Body of pancreas (tissue), 4 donors: ENCODE measurements at places on chromosomes 3 and 15. TPM values are rescaled to one million over a fixed set of nuclear protein-coding genes. Genes with fewer than 3 reads are reported as not detected.

DNA sequence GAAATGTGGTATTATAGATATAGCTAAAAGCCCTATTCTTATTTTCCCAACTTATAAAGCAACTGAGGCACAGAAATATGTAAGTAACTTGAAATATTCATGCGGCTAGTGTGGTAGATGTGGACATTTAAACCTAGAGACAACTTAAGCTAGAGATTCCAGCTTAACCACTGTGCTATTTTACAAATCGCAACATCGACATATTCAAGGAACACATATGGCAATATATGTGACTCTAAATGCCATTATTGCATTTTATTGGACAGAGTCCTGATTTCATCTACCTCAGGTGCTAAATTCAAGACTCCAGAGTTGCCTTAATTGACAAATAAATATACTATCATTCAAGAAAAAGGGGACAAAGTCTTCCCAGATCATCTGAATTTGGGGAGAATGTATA lies 442.3 kb downstream of the NLGN1 start:
- DNase-seq = no peak
- no peaks in the 10 kb centered on the region for H3K36me3 ChIP-seq
- no peaks in the 10 kb centered on the region for H3K4me1 ChIP-seq
- H3K27ac ChIP-seq = no peak overlapping the region
- H3K4me3 ChIP-seq = no peak overlapping the region
- H3K27me3 ChIP-seq = no peaks in the 10 kb centered on the region

DNA sequence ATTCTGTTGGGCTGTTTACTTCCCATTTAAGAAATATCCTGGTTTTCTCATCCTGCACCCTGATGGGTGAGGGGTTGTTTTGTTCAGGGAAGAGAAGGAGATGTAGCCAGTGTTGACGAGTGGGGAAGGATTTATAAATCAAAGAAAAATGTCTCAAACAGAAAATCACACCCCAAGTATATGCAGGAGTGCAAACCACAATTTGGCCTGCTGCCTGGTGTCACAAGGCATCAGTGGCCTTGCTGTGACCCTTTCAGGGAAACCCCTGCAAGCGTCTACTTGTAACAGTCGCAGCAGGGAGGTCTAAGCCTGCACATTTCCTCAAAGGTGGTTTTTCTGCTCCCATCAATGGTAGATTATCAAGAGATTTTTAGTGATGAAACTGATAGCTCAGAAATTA lies 132.6 kb upstream of the LRRN1 start:
- no peak for DNase-seq
- no peak overlapping the region for H3K27ac ChIP-seq
- no peaks in the 10 kb centered on the region for H3K4me1 ChIP-seq
- no peaks in the 10 kb centered on the region for H3K36me3 ChIP-seq
- H3K4me3 ChIP-seq = no peak overlapping the region
- H3K27me3 ChIP-seq = no peaks in the 10 kb centered on the region

DNA sequence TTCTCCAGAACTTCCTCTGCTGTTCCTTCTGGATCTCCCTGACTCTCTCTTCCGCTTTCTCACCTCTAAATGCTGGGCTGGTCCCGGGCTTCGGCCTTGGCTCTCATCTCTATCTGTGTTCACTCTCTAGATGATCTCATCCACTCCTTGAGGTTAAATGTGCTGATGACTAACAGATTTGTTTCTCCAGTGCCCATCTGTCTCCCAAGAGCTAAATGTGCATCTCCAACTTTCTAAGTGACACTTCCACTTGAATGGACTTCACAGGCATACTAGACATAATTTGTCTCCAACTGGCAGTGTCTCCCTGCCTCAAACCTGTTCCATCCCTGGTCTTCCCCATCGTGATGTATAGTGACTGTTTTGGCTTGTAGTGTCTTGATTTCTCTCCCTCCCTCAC lies 95.3 kb downstream of the ITPR1 start:
- no peaks in the 10 kb centered on the region for H3K27me3 ChIP-seq
- no peak overlapping the region for H3K4me3 ChIP-seq
- no peak for DNase-seq
- no peak overlapping the region for H3K27ac ChIP-seq
- no peaks in the 10 kb centered on the region for H3K4me1 ChIP-seq

- no peaks in the 10 kb centered on the region for H3K27me3 ChIP-seq
- no peak overlapping the region for H3K27ac ChIP-seq
- no peaks in the 10 kb centered on the region for H3K4me1 ChIP-seq
- no peak overlapping the region for H3K4me3 ChIP-seq
Measured at GRCh38 chr3:133079621-133080020, 41.4 kb downstream of the TMEM108 start.

- H3K27me3 ChIP-seq = no peaks in the 10 kb centered on the region
- H3K4me3 ChIP-seq = no peak overlapping the region
- H3K27ac ChIP-seq = no peak overlapping the region
Measured at GRCh38 chr3:189630767-189631372, 319 bp upstream of the TP63 start.

DNA sequence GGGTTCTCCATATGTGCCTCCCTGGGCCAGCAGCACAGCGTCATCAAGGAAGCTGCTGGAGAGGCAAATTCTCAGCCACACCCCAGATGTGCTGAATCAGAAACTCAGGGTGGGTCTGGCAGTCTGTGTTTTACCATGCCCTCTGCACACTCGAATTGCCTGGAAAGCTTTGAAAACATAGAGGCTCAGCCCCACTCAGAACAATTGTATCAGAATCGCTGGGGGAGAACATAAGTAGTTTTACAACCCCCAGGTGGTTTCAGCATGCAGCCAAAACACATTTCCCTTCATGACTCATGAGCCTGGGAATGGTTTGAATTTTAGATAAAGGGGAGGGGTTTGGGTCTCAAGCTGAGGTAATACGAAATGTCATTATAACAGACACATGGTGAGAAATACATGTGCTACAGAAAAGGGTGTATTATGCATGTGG lies 9.6 kb downstream of the TGM4 start:
- DNase-seq = no peak
- H3K27ac ChIP-seq = no peak overlapping the region
- no peaks in the 10 kb centered on the region for H3K27me3 ChIP-seq
- H3K4me3 ChIP-seq = no peak overlapping the region
- no peaks in the 10 kb centered on the region for H3K4me1 ChIP-seq
- no peaks in the 10 kb centered on the region for H3K36me3 ChIP-seq

GRCh38 chr3:139355891-139356290 lies 12.1 kb downstream of the MRPS22 start:
- peaks cover 27% of the 10 kb centered on the region for H3K4me1 ChIP-seq
- no peak overlapping the region for H3K4me3 ChIP-seq
- H3K36me3 ChIP-seq = peaks cover 8% of the 10 kb centered on the region
- DNase-seq = no peak

- H3K27ac ChIP-seq = no peak overlapping the region
- DNase-seq = no peak
- H3K27me3 ChIP-seq = no peaks in the 10 kb centered on the region
- H3K36me3 ChIP-seq = no peaks in the 10 kb centered on the region
Measured at GRCh38 chr15:58038426-58039078, 27.0 kb downstream of the ALDH1A2 start.

GRCh38 chr15:60000113-60000823 lies 3.8 kb upstream of the FOXB1 start:
- no peak for DNase-seq
- no peak overlapping the region for H3K27ac ChIP-seq
- H3K4me1 ChIP-seq = peaks cover 36% of the 10 kb centered on the region
- H3K27me3 ChIP-seq = peaks cover 4% of the 10 kb centered on the region

DNA sequence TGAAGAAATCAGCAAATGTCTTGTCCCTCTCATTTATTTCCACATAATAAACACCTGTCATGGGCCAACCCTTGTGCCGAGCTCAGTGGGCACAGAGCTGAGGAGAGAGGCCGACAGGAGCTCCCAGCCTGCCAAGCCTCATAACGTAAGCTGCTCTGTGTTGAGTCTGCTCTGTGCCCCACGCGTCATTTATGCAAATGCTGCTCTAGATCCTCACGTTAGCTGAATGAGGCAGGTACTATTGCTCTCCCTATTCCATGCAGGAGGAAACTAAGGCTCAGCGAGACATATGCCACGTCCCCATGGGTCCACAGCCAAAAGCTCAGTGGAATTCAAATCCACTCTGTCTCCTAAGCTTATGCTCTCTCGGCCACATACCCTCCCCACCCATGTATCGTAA lies 41.5 kb downstream of the EFCAB12 start:
- H3K4me1 ChIP-seq = no peaks in the 10 kb centered on the region
- no peaks in the 10 kb centered on the region for H3K27me3 ChIP-seq
- no peak overlapping the region for H3K27ac ChIP-seq

DNA sequence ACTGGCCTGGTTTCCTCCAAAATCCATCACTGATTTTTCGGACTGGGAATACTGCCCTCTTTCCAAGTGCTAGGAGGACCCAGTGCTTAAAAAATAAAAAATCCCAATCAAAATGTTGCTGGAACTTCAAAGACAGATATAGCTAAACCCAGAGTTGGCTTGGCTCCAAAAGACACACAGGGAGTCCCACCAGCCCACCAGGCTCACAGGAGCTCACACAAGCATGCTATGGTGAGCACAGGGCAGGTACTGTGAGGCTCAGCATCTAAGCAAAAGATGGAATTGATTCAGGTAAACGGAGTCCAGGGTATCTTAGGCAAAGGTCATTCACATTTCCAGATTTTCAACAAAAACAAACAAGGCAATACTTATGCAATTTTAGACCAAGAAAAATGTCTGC lies 3.7 kb downstream of the TRANK1 start:
- H3K36me3 ChIP-seq = no peaks in the 10 kb centered on the region
- no peaks in the 10 kb centered on the region for H3K27me3 ChIP-seq
- H3K27ac ChIP-seq = no peak overlapping the region
- peaks cover 16% of the 10 kb centered on the region for H3K4me1 ChIP-seq
- no peak for DNase-seq

- H3K4me3 ChIP-seq = no peak overlapping the region
- no peak overlapping the region for H3K27ac ChIP-seq
- no peaks in the 10 kb centered on the region for H3K4me1 ChIP-seq
- no peaks in the 10 kb centered on the region for H3K36me3 ChIP-seq
- no peak for DNase-seq
- no peaks in the 10 kb centered on the region for H3K27me3 ChIP-seq
Measured at GRCh38 chr3:35187908-35188307, 451.4 kb upstream of the ARPP21 start.

DNA sequence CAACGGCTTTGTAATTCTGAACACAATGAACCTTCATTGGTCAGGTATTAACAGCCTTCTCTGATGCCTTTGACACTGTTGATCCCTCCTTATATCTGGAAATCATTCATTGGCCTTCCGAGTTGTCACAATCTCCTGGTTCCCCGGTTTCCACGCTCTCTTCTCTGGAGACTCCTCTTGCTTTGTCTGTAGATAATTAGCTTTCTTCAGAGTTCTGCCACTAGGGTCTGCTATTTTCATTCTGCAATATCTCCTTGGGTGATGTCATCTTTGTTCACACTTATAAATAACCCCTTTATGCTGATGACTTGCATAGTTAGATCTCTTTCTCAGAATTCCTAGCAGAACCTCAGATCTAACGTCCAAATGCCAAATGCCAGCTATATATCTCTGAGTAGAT lies 583.8 kb upstream of the ZNF717 start:
- no peak overlapping the region for H3K4me3 ChIP-seq
- no peaks in the 10 kb centered on the region for H3K27me3 ChIP-seq
- DNase-seq = no peak
- no peaks in the 10 kb centered on the region for H3K36me3 ChIP-seq
- no peaks in the 10 kb centered on the region for H3K4me1 ChIP-seq

- no peak overlapping the region for H3K4me3 ChIP-seq
Measured at GRCh38 chr3:158781849-158782248, 20.0 kb upstream of the MFSD1 start.

- no peaks in the 10 kb centered on the region for H3K36me3 ChIP-seq
- H3K4me3 ChIP-seq = no peak overlapping the region
- no peaks in the 10 kb centered on the region for H3K27me3 ChIP-seq
- peaks cover 13% of the 10 kb centered on the region for H3K4me1 ChIP-seq
- H3K27ac ChIP-seq = no peak overlapping the region
Measured at GRCh38 chr3:29686889-29687592, 406.2 kb downstream of the RBMS3 start.

DNA sequence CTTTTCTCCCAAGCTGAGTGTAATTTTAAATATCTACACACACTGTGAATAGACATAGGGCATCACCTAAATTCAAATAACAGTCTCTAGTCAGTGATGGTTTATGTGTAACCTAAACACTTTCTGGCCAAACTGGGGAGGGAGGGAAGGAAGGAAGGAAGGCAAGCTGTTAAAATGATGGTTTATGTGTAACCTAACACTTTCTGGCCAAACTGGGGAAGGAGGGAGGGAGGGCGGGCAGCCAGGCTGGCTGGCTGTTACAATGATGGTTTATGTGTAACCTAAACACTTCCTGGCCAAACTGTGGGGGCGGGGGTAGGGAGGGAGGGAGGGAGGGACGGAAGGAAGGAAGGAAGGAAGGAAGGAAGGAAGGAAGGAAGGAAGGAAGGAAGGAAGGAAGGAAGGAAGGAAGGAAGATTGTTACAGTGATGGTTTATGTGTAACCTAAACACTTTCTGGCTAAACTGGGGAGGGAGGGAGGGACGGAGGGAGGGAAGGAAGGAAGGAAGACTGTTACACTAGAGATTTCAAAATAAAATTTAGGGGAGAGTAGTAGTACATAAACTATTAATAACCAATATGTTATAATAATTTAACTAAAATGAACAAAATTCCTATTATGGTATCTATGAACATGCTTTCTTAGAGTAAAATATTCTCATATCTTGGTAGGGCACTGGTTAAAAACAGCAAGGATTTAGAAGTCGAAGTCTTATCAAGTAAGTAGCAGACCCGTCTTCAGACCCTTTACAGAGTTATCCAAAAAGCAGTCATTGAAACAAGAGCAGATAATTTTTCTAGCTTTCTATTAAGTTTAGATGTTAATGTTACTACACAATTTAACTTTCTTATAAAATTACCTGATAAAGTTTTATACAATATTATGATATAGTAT lies 148.1 kb downstream of the LMLN start:
- H3K36me3 ChIP-seq = no peaks in the 10 kb centered on the region
- H3K4me1 ChIP-seq = no peaks in the 10 kb centered on the region

DNA sequence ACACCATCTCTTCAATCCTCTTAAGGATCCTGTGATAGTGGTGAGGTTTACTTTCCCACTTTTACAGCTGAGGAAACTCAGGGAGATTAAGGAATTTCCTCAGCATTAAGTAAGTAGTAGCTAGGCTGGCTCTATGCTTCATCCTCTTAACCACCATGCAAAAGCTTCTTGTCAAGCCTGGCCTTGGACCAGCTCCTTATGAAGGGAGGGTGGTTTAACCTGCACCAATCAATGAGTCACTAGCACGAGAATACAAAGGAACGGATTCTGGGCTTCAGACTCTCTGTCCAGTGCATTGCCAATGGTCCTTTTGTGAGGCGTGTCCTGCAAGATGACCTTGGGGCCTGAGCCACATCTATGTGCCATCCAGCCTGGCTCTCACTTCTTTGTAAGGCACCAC lies 202.0 kb upstream of the CFAP20DC start:
- no peaks in the 10 kb centered on the region for H3K36me3 ChIP-seq
- H3K4me1 ChIP-seq = no peaks in the 10 kb centered on the region
- no peak overlapping the region for H3K4me3 ChIP-seq
- no peak overlapping the region for H3K27ac ChIP-seq

DNA sequence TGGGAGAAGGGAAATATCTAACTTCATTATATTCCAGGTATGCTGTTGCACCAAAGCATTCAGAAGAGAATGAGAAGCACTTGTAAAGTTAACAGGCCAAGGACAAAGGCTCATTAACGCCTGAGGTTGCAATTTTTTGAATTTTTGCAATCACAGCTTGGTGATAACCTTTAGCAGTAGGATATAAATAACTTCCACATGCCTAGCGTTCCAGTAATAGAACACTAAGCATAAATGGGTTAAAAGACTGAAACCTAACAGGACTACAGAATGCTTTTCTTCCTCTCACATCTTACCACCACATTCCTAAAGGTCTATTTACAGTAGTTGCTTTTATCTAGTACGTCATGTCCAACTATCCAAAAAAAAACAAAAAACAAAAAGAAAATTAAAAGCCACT lies 57.4 kb upstream of the IMPG2 start:
- no peak overlapping the region for H3K4me3 ChIP-seq
- peaks cover 9% of the 10 kb centered on the region for H3K4me1 ChIP-seq
- DNase-seq = no peak

The ARNT2 gene
- 5.3 TPM for total RNA-seq

The ELP6 gene
- total RNA-seq = 22.7 TPM

The MTFMT gene
- total RNA-seq = 22.1 TPM

The SOX14 gene
- total RNA-seq = not detected
